ACHN (cell line): ENCODE measurements at places on chromosomes 2 and 18.

DNA sequence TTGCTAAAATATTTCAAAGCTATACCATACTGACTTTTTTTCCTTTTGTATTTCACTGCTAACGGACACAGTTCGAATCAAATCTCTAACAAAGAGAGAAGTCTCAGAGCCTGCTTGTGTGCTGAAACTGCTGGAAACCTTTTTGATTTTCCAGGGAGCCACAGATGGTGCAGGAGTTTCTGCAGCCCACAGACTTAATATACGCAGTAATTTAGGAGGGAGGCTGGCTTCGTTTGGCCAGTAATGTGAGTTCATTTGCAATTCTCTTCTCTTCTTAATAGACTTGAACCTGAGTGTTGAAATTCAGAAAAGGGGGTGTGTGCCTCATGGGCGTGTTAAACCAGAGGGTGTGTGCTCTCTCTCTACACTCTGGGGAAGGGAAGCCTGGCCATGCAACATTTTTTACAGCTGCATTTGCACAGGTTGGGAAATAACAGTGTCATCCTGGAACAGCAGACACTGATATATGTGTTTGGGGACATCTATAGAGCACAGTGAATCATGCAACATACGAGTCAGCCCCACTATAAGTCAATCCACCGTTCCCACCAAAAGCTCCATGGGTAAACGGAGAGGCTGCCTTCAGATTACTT lies 333.0 kb downstream of the CLIP4 start:
- DNase-seq: no peak

DNA sequence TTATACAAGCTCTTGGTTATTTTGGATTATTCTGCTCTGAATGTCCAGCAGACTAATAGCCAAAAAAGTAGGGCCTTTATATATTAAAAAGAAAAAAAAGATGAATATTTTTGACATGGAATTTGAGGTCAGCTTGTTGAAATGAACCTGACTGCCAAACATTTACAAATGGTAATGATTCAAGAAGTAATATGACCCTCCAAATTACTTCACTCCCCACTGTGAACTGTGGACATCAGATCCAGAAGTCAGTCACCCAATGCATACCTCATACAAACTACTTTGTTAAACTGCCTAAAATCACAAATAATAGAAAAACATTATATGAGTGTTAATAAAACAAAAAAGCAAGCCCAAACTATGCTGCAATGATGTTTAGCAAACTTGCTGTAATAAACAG lies 10.0 kb downstream of the EPG5 start:
- DNase-seq: peak; percentile 22

GRCh38 chr2:107466241-107466640 lies 360.5 kb upstream of the RGPD4 start:
- DNase-seq: no peak

- no peak for DNase-seq
Observed at GRCh38 chr2:31660165-31660564, 79.4 kb upstream of the SRD5A2 start.

DNA sequence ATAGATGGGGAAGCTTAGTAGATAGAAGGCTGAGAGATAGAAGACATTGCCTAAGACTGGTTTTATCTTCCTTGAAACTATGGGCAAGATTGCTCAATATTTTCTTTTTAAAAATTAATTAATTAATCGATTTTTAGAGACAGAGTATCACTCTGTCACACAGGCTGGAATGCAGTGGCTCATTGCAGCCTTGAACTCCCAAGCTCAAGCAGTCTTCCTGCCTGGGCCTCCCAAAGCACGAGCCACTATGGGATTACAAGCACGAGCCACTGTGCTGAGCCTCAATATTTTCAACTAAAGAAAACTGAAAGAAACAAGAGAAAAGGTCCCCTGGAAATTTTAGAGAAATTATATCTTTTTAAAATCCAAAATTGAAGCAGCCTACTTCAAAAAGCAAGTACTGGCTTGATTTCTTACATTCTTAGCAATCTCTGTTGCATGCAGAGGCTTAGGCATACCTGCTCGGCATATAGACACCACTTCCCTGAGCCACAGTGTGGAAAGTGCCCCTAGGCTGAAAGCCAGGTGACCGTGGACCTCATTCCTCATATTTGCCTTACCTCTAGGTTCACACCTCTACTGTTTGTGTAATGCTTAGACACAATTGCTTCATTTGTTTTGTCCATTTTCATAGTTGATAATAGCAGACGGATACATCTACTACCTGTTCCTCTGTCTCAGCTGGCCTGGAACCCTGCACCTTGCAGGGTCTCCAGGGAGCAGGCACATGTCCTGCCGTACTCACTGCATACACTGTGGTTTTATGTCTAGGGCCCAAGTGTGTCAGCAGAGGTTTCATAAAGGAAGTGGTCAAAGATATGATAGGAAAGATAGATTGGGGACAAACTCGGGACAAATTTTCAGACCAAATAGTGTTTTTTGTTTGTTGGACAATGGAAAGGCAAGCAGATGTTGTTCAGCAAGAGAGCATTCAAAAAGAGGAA lies 166.5 kb upstream of the ALPP start:
- no peak for DNase-seq

- DNase-seq: no peak
Observed at GRCh38 chr2:226308986-226309385, 490.6 kb downstream of the IRS1 start.

DNA sequence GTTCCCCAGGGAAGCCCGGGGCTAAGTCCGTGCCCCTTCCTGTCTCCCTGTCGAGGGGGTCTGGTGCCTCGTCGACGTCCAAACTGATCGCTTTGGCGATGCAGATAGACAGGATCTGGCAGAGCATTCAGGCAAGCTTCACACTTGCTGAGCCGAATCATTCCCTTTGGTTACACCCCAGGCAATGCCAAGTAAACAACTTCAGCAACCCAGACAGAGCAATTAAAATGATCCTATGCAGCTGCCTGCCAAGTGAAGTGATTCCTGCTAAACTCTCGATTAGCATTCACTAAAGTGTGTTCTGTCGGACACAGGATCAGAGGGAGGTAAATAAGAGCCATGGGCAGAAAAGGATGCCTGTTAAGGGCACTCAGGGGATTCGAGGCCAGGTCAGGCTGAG lies 108.2 kb upstream of the RAB12 start:
- no peak for DNase-seq

DNA sequence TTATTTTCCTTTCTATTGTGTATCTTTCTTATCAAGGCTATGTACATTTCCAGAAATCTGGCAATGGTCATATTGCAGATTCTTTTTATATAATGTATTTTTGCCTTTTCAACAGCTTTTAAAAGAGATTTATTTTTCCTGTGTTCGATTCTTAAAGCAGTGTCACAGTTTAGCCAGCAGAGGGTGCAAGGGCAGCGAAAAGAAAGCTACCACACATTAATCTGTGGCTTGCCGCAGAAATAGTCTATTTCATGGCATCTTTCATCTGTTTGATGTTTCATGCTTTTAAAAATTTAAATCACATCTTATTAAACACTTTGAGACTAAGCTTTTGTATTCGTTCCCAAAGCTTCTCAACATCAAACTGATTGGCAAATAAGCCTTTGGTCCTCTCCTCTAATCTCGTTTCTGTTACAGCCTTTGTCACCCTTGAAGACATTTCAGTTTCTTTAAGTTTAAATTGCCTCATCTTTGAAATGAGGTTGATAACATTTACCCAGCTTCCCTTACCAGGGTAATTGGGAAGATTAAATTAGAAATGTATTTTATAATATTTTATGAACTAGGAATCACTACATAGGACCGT lies 73.3 kb downstream of the PIK3C3 start:
- peak; percentile 41 for DNase-seq

DNA sequence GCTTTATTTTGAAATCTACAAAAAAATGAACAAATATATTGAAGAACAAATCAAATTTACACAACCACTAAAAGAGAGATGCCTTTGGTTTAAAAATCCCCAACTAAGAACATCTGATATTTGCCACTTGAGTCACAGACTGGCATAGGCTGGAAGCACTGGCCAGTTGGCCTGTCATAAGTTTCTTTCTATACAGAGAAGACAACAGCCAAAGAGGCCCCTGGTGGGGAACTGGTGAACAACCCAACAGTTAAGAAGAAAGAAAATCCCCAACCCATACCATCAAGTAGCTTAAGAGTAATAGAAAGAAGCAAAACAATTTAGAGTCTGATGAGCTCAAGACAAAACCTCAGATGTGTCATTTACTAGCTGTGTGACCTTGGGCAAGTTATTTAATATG lies 45.5 kb downstream of the OSR1 start:
- DNase-seq: peak; percentile 40

GRCh38 chr2:213490087-213490486 lies 205.8 kb downstream of the SPAG16 start:
- DNase-seq: peak; percentile 11

DNA sequence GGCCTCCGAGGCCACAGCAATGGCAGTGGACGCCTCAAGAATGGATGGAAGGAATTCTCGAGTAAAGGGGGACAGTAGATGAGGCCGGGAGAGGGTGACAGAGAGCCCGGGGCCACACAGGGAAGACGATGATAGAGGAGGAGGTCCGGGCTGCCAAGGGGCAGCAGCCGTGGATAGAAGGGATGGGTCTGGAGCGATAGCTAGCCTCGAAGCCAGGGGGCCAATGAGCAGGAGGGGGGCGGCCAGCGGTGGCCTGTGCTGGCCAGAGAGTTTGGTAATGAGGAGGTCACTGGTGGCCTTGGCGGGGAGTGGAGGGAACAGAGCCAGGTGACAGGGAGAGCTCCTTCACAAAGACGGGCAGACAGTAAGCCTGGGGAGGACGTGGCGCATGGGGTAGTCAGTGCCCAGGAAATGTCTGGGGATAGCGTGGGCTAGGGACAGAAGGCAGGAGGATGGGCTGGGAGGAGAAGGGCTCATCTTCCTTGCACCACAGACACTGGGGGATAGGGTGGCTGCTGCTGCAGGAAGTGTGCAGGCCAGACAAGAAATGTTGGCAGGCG lies 87.8 kb upstream of the ASB18 start:
- no peak for DNase-seq

- no peak for DNase-seq
Observed at GRCh38 chr2:120060088-120060623, 47.3 kb downstream of the EPB41L5 start.

- no peak for DNase-seq
Observed at GRCh38 chr18:77648411-77648810, 398.8 kb downstream of the GALR1 start.
